ENCODE measurements at places on chromosomes 12 and 14.

DNA sequence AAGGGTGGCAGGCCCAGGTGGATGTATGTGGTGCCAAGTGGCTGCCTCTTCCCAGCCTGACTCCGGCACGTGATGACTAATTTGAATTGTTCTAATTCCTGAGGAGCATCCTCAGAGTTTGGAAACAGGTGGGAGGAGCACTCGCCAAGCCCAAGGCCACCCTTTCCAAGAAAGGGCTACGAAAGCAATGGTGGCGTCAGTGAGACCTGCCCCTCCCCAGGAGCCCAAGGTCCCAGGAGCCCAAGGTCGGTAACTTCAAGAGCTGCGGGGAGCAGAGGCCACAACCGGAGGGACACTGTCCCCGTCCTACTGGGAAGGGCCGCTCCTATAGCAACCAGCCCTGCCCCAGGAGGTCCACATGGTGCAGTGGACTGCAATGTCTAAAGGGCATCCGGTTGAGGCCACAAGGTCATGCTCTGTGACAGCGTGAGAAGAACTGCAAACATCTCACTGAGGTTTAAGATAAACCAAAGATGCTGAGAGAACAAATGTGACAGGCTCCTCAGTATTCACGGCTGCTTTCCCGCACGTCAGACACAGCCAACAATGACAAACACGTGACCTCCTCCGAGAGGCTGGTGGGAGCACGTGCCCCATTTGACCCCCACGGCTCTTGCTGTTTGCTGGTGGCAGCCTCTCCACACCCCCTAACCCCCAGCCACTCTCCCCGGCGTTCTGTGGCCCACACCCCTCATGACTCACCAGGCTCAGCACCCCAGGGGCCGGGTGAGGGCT, 79.6 kb downstream of the ITPK1 start:
- DNase-seq, result no peak

GRCh38 chr12:69684466-69684865, 14.6 kb downstream of the BEST3 start:
- no peak for DNase-seq

GRCh38 chr14:53032838-53033390, 82.1 kb upstream of the FERMT2 start:
- DNase-seq, result no peak

- DNase-seq, result no peak
Observed at GRCh38 chr12:26347300-26347699, 151.9 kb downstream of the SSPN start.

GRCh38 chr12:71940068-71940467, 1.4 kb downstream of the TPH2 start:
- DNase-seq, result no peak

GRCh38 chr12:54277823-54278276, 2.1 kb downstream of the CBX5 start:
- no peak for DNase-seq

GRCh38 chr14:81485781-81486180, 47.9 kb downstream of the SEL1L start:
- DNase-seq, result no peak

DNA sequence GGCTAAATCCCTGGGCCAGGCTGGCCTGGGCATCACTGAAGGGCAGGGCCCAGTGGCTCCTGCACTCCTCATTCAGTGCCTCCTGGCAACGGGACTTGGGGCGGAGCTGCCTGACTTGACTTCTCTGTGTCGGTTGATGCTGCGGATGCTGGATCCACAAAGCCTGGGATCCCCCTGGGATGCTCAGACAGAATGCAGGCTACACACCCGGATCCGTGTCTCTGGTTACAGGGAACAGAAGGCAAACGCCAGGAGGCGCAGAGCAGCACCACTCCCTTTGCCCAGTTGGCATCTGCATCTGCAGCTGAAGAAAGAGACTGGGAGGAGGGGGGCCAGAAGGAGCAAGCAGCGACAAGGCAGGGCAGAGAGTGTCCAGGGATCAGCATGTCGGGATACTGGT, 154.5 kb upstream of the FKBP4 start:
- DNase-seq, result no peak

DNA sequence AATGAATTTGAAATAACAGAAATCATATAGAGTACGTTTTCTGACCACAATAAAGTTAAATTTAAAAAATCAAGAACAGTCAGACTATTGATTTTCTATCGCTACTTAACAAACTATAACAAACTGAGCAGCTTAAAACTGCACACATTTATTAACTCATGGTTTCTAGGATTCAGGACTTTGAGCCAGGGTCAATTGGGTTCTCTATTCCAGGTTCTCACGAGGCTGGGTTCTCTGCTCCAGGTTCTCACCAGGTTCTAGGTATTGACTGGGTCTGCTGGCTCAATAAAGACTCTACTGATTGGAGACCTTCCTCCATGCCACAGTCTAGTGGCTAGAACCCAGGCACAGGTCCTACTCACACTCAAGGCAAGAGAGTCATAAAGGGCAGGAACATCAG, 22.8 kb downstream of the ABCC9 start:
- DNase-seq, result no peak

DNA sequence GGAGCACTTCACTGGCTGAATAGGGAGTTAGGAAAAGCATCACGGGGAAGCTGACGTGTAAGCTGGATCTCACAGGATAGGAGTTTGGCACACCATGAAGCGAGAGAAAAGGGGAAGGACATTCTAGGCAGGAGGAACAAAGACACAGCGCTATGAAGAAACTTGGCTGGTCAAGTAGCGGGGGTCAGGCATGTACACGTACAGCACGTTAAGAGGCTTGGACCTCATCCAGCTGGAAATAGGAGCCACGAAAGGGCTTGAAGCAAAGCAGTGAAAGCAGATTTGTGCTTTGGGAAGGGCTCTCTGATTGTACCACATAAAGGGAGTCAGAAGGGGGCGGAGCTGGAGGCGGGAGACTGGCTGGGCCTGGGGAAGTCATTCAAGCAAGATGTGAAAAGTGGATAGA, 19.6 kb upstream of the GALNT8 start:
- peak; percentile 8 for DNase-seq

DNA sequence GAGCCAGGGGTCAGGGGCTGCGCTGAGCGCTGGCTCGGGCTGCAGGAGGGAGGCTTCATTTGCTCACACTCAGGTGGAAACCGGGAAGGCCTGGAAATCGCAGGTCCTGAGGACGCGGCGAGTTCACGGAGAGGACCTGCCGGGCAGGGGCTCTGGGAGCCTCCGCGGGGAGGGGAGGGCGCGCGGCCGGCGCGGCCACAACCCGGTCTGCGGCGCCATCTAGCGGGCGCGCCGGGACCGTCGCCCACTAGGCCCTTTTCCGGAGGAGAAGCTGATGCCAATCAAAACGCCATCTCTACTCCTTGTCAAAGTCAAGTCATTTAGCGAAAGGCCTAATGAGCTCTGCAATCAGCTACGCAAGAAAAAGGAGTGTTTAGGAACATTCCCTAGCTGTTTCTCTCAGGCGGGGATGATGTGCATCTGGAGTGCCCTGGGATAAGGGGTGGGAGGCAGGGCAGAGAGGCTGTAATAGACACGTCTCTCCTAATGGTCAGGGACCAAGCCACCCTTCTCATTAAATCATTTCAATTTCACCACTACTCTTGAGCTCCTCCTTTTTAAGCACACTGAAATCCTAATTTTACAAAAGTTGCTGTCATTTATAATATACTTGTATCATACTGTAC, 885.8 kb upstream of the TMEM132C start:
- peak; percentile 65 for DNase-seq

- no peak for DNase-seq
Observed at GRCh38 chr12:55365086-55365485, 2.3 kb downstream of the OR6C75 start.

- no peak for DNase-seq
Observed at GRCh38 chr14:81673930-81674329, 140.3 kb upstream of the SEL1L start.

DNA sequence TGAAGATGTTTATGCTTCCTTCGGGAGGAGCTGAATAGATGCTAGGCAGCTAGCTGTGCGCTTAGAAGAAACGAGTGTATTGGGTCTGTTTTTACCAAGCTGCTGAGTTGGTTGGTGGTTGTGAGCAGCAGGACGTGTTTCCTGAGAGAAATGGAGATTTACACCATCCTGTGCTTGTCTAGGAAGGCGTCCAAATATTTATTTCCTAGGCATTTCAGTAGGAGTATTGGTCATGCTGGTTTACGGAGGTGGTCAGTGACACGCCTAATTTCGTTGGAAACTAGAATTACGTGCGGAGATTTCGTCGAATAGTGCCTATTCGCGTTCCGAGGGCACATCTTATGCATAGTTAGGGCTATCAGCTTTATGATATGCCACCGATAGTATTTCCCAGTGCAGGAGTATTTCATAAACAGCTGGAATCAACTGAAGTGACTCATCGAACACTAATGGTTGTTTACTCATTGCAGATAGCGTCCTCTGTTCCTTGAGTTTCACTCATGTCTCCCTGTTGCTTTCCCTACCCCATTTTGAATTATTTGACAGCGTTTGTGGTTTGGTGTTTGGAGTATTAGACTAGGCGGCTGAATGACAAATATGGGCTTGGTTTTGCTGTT, 780 bp downstream of the TBC1D15 start:
- DNase-seq, result peak; percentile 15

Measured in NCI-H1092 treated with DMSO at 0.1 percent for 48 hours (cell line).